ENCODE measurements at places on chromosomes 13 and 19.
A peak's percentile ranks its signal among the peaks of the same experiment; 100 is the strongest.

DNA sequence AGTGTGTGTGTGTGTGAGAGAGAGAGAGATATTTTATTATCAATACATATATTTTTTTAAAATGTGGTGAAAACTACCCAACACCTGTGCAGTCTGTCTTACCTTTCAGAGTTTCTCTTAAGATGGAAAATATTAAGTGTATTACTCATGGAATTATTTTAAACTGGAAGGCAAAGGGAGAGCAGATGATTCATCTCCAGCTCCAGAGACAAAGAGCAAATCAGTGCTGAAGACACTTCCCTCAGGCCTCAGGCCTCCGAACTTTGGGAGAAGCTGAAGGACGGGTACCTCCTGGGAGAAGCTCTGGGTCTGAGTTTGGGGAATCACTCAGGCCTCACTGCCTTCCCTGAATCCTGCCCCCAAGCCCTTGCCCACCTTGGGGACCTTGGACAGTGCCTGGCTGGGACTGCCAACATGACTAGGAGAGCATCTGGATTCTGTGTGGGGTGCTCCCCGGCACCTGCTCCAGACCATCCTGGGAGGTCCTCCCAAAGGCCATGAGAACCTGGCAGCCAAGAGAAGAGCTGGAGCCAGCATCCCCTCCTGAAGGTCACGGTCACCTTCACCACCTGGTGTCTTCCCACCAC is 170.4 kb upstream of the UBL3 start:
- DNase-seq = no peak

DNA sequence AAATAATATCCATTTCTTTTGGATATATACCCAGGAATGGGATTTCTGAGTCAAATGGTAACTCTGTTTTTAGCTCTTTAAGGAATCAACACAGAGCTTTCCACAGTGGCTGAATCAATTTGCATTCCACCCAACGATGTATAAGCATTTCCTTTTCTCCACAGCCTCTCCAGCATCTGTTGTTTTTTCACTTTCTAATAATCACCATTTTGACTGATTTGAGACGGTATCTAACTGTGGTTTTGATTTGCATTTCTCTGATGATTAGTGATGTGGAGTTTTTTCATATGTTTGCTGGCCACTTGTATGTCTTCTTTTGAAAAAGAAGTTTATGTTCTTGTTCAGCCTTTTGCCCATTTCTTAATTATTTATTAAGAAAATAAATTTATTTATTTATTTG is 352.2 kb upstream of the OBI1 start:
- no peak for DNase-seq

- no peak for DNase-seq
Measured at GRCh38 chr19:5844456-5845433, 5.2 kb upstream of the FUT6 start.

DNA sequence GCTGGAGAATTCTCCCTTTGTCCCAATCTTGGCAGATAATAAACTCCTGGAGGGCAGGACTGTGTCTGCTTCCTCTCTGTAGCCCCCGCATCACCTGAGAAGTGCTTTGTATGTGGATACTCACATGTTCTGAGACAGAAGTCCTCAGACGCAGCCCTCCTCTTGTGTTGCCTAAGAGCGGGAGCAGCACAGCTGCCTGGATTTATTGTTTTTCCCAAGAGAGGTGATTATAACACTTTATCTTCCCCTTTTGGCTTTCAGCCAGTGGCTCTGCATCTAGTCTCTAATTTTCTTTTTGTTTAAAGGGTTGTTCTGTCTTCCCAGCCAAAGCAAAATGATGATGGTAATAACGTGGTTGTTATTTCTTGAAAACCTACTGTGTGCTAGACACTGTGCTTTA is 36.1 kb downstream of the OLFM4 start:
- DNase-seq = no peak

DNA sequence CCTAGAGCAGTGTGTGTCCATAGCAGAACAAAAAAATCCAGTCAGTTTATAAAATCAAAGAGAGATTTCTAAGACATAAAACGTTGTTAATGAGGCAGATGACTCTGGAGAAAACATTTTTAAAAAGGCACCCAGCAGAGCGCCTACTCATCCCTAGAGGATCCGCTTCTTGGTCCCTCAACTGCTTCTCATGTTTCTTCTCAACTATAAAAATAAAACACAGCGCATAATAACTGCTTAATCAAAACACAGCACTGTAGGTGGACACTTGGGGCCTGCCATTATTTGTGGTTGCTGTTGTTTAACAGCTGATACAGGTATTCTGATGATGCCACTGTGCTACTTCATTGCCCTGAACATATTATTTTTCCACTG is 347.9 kb downstream of the FGF9 start:
- no peak for DNase-seq

DNA sequence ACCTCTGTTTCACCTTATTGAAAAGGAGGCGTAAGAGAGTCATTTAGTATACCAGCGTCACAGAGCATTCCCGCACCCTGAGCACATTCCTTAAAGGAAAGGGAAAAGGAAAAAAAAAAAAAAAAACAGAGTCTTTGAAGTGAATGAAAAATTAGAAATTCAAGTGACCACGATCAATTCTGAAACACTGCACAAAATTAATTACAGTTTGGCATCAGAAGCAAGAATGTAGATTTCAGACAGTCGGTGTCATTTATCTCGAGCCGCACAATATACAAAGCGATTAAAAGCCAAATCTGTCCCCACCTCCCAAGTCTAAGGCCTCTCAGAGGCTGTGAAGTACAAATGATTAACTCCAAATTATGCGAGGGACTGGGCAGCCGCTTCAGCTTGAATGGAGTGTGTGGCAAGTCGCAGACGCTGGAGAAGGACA is 173.7 kb upstream of the ZNF507 start:
- no peak for DNase-seq

- no peak for DNase-seq
Measured at GRCh38 chr13:100961186-100961585, 286.6 kb upstream of the TMTC4 start.

DNA sequence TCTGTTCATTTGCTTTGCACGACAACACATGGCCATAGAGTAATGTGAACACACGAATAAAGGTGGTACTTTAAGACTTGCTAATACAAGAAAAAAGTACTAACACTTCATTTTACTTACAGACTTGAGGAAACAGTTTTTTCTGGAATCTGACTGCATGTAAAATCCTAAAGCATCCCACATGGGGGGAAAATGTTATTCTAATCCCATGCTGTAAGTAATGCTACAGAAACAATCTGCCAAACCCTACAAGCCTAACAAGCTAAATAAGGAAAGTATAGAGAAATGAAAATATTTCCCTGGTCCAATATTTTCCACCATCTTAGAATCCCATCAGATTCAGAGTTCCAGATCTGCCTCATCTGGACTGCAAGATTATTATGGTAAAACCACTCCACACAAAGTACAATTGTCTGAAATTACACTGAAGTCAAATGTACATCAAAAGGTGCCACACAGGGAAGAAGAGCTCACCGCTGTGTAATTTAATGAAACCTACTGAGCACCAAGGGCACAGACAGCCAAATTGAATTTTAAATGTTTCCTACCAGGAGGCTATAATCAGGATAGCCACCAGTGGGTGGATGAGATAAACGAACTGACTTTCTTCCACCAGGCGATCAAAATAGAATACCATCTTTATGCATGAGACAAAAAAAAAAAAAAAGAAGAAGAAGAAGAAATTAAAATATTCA is 22.0 kb downstream of the LHFPL6 start:
- no peak for DNase-seq

- no peak for DNase-seq
Measured at GRCh38 chr13:106690779-106691178, 122.8 kb upstream of the ARGLU1 start.

DNA sequence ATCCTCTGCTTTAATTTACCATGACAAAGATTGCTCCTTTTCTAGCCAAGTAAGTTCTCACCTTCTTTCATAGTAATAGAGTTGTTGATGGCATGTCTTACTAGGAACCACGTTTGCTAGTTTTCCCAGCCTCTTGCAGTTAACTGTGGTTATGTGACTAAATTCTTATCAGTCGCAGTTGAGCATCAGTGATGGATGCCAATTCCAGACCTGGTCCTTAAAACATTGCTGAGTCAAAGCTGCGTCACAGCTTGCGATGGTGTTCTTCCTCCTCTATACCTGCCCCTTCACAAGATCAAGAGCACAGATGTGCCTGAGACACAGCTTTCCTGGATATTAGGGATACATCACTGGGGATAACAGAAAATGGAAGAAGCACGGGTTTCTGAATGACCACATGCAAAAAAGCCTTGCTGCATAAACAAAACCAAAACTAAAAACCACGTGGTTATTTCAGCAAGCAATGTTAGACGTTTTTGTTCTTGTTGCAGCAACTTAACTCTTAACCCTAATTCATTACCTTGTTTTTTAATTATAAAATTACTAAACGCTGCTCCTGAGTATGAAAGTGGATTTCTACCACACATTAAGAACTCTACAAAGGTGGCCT is 97.6 kb upstream of the DACH1 start:
- no peak for DNase-seq

GRCh38 chr13:35978607-35979316 is 152.4 kb downstream of the DCLK1 start:
- DNase-seq = peak; percentile 68

- DNase-seq = peak; percentile 19
Measured at GRCh38 chr19:30498707-30499106, 126.5 kb downstream of the ZNF536 start.

DNA sequence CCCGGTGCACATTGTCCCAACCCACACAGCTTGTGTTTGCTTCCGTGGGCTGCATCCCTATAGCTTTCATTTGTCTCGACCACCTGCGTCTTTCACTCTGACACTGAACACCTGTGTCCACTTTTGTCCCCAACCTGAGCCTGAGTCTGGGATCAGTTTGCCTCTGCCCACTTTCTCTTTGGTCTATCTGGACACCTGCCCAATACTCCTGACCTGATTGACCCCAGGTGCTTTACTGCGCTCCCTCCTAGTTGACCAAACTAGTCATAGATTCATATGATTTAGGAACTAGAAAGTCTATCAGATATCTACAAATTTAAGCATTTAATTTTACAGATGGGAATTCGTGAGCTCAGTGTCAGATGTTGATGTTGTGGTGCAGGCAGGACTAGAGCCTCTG is 209.9 kb downstream of the DCT start:
- DNase-seq = no peak

- DNase-seq = no peak
Measured at GRCh38 chr19:3342246-3342645, 24.1 kb upstream of the NFIC start.

DNA sequence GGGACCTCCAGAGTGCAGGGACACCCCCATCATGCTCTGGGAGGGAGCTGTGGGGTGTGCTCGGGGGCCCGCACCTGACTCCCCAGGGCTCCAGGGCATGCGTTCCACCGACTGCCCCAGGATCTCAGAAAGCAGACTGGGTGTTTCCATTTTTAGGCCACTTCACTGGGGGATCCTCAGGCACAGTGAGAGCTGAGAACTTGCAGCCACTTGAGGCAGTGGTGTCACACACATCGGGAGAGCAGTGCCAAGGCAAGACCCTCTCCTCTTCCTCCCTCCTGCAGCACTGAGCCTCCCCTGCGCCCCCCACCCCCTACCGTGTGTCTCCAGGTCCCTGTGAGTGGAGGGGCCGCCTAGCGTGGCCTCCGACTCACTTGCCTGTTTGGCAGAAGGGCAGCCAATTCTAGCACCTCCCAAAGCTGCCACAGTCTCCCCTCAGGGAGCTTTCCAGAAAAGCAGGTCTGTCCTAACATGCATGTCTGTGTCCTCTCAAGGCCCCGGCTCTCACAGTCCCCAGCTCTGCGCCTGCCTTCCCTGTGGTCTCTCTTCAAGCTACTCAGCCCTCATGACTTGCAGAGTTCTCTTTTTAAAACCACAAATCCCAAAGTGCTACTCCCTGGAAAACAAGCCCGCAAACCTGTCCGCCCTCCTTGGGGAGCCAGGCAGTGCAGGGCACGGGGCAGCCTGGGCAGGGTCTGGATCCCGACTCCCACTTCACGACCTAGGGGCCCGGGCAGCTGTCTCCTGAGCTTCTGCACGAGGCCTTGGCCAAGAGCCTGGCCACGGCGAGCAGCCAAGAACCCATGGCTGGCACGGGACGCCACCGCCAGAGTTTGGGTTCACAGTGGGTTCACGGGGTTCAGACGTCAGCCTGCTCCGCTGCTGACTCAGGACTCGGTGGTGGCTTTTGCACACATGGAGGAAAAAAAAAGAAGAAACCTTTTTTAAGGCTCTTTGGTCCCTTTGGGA is 94.1 kb downstream of the STK24 start:
- DNase-seq = no peak

DNA sequence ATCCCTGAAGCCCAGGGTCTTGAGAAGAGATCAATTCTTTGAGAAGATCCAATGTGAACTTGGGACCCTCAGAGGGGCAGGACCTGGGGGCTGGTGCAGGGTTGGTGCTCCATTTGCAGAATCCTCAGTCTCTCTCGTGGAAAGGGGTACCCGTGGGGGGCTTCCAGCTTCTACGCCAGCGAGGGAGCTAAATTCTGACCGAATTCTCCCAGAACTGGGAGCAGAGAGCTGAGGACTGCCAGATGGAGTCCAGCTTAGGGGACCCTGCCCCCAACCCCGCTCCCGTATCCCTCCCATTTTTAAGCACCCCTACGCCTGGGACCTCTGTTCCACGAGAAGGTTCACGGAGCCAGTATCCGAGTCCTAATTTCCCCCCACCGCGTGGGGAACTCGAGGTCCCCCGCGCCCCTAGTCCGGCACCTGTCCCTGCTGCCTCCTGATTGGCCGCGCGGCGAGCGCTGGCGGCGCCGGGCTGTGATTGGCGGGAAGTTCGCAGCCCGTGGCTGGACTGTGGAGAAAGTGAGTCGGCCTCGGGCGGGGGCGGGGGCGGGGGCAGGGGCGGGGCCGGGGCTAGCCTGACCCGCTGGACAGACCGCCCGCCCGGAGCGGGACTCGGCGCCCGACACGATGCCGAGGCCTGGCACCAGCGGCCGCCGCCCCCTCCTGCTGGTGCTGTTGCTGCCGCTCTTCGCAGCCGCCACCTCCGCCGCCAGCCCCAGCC is 4.4 kb upstream of the LTBP4 start:
- peak; percentile 24 for DNase-seq

- DNase-seq = no peak
Measured at GRCh38 chr19:51664997-51665396, 18.4 kb upstream of the SIGLEC14 start.

DNA sequence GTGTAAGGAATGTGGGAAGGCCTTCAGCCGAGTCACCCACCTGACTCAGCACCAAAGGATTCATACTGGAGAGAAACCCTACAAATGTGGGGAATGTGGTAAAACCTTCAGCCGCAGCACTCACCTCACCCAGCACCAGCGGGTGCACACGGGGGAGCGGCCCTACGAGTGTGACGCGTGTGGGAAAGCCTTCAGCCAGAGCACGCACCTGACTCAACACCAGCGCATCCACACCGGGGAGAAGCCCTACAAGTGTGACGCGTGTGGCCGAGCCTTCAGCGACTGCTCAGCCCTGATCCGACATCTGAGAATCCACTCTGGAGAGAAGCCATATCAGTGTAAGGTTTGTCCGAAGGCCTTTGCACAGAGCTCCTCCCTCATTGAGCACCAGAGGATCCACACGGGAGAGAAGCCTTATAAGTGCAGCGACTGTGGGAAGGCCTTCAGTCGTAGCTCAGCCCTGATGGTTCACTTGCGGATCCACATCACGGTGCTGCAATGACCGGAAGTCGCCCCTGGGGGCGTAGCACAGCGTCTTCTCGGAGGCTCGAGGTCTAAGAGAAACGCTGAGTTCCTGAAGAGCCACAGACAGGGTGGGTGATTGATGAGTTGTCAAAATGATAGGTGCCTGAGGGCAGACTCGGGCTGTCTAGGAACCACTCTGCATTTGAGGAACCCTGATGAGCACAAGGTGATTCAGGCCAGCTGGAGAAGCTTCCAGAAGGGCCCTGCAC is 12.2 kb downstream of the ZSCAN22 start:
- DNase-seq = no peak

GRCh38 chr19:12513531-12514061 is 29.0 kb upstream of the ZNF709 start:
- peak; percentile 53 for DNase-seq

- no peak for DNase-seq
Measured at GRCh38 chr13:106612688-106613087, 44.8 kb upstream of the ARGLU1 start.

All from G401 (cell line).